T-helper 2 cell (primary cell): ENCODE measurements at places on chromosomes 1 and 21.
A peak's percentile ranks its signal among the peaks of the same experiment; 100 is the strongest.

DNA sequence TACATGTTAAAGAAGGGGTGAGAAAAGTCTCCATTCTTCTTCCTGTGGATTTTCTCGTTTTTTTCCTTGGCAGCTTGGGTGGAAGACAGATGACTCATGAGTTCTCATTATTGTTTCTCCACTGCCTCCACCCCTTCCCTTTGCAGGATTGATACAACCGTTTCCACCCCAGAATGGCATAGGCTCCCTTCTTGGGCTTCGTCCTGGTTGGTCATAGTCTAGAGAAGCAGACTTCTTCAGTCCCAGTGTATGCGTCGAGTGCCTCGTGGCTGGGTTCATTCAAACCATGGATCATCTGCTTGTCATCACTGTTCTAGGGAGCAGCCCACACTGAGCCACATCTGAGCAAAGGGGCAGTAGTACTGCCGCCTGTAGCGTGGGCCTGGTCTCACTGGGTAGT is 13.7 kb downstream of the PTGFRN start:
- no peak for DNase-seq

DNA sequence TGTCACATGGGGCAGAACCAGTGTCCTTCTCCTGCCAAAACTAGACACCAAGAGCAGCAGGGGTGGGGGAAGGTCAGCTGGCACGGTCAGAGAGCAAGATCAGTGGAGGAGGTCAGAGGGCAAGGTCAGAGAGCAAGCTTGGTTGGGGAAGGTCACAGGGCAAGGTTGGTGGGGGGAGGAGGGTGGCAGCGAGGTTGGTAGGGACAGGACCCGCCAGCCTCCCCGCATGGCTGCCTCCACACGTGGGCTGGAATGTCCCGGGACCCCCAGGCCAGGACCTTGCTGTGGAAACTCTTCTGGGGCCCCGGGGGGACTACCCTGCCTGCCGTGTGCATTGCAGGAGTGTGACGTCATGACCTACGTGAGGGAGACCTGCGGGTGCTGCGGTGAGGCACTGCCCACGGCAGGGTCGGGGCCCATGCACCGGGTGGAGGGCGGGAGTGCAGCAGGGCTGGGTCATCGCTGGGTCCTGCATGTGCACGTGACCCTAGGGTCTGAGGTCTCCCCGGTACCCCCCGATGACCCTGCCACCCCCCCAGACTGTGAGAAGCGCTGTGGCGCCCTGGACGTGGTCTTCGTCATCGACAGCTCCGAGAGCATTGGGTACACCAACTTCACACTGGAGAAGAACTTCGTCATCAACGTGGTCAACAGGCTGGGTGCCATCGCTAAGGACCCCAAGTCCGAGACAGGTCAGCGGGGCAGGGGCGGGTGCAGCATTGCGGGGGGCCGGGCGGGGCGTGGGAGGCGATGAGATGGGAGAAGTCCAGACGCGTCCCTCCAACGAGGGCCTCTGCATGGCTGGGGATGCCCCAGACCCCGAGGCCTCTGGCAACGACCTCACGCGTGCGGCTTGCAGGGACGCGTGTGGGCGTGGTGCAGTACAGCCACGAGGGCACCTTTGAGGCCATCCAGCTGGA is 27.3 kb downstream of the COL6A2 start:
- DNase-seq = peak; percentile 3

DNA sequence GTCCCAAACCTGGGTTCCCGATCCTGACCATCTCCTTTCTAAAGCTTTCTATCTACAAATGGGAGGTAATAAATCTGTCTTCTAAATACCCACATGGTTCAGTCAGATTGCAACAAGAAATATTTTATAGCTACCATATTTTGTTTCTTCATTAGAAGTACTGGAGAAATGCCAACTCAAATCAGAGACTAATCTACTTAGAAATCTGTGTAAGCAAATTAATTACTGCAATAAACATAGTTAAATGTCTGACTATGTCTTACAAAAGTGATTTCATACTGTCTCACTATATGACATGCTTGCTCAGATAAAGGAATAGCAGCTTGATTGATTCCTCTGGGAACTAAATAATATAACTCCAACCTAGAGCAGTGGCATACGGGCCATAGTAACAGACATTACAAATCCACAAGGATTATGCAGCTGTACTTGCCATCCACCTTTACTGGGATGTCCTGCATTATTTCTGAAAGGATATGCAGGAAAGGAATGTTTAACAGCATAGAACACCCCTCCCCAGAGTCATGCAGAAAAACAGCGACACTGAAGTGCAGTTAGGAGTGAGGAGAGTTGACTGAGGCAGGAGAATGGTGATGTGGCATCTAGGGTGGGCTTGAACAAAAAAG is 80.3 kb downstream of the PCNX2 start:
- DNase-seq = no peak

GRCh38 chr1:234755449-234755863 is 145.5 kb upstream of the IRF2BP2 start:
- DNase-seq = no peak

GRCh38 chr1:57142999-57143398 is 177.2 kb upstream of the C8B start:
- DNase-seq = no peak
